ENCODE measurements at places on chromosomes 12 and 14. TPM values are rescaled to one million over a fixed set of nuclear protein-coding genes. Genes with fewer than 3 reads are reported as not detected.

PCK2 gene
- total RNA-seq: 51.5 TPM

PLA2G1B gene
- not detected for total RNA-seq

DNA sequence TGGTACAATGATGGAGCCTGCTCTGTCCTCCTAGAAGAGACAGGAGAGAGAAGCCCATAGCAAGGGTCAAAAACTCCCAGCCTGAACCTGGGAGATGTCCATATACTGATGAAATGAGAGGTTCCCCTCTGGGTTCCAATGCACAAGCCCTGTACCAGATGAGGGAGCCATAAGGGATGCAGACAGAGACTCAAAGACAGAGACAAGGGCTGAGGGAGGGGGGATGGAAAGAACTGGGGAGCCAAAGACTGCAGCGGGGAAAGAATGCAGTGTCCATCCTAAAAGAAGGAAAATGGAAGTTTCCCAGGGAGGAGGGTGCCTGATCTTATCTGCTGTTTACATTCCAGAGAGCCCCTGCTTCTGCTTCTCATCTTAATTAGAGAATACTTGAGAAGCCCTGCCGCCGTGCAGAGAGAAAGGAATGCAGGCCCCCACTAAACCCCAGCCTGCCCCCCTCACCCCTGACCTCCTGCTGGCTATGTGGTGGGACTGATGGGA lies 27.7 kb downstream of the KRT18 start:
- H3K4me1 ChIP-seq: no peaks in the 10 kb centered on the region
- no peaks in the 10 kb centered on the region for H3K36me3 ChIP-seq
- H3K4me3 ChIP-seq: no peak overlapping the region
- no peaks in the 10 kb centered on the region for H3K27me3 ChIP-seq
- no peak overlapping the region for H3K27ac ChIP-seq

GRCh38 chr14:89401241-89401640 lies 15.8 kb downstream of the FOXN3 start:
- H3K4me1 ChIP-seq: no peaks in the 10 kb centered on the region
- H3K4me3 ChIP-seq: no peak overlapping the region
- H3K27ac ChIP-seq: no peak overlapping the region

DNA sequence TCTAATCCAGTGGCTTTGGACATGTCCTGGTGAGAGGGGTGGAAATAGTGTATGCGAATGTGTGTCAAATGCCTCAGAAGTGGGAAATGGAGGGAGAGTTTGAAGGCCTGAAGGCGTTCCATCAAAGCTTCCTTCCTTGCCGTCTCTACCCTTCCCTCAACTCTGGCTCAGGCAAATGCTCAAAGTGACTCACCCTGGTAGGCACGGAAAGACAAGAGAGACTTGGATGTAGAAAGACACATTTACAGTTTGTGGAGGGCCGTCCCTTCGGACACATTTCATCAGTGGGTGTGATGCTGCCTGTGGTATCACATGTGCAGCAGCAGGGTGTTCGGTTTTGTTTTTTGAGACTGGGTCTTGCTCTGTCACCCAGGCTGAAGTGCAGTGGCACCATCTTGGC lies 36.7 kb downstream of the CHST11 start:
- H3K27me3 ChIP-seq: no peaks in the 10 kb centered on the region
- H3K36me3 ChIP-seq: no peaks in the 10 kb centered on the region
- no peak for DNase-seq
- H3K27ac ChIP-seq: peak overlapping the region; percentile 89

- H3K36me3 ChIP-seq: no peaks in the 10 kb centered on the region
- H3K27ac ChIP-seq: no peak overlapping the region
- H3K27me3 ChIP-seq: no peaks in the 10 kb centered on the region
- DNase-seq: no peak
Measured at GRCh38 chr12:3698218-3698974, 54.5 kb downstream of the CRACR2A start.

DNA sequence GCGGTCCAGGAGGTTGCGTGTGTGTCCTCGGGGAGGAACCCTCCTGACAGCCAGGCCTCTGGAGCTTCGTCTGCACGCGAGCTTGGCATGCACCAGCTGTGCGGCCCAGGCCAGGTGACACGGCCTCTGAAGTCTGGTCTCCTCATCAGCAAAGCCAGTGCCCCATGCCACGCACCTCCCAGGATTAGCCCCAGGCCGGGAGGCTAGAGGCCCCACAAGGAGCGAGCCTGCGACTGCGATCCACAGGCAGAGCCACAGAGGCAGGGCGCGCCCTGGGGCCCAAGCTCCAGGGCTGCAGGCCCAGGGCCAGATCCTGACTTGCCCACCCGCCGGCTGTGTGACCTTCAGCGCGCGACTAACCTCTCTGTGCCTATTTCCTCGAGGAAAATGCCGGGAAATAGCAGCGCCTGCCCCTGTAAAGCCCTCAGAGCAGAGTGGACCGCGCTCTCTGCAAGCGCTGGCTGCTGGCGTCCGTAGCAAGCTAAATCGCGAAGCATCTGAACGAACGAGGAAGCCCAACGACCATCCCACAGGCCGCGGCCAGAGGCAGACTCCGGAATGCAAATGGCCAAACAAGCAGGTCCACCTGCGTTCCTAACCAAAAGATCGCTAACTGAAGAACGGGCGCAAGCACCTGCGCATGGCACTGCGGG lies 492 bp upstream of the BTBD6 start:
- no peaks in the 10 kb centered on the region for H3K36me3 ChIP-seq
- peaks cover 10% of the 10 kb centered on the region for H3K4me1 ChIP-seq
- H3K4me3 ChIP-seq: peak overlapping the region; percentile 88
- H3K27me3 ChIP-seq: no peaks in the 10 kb centered on the region

DNA sequence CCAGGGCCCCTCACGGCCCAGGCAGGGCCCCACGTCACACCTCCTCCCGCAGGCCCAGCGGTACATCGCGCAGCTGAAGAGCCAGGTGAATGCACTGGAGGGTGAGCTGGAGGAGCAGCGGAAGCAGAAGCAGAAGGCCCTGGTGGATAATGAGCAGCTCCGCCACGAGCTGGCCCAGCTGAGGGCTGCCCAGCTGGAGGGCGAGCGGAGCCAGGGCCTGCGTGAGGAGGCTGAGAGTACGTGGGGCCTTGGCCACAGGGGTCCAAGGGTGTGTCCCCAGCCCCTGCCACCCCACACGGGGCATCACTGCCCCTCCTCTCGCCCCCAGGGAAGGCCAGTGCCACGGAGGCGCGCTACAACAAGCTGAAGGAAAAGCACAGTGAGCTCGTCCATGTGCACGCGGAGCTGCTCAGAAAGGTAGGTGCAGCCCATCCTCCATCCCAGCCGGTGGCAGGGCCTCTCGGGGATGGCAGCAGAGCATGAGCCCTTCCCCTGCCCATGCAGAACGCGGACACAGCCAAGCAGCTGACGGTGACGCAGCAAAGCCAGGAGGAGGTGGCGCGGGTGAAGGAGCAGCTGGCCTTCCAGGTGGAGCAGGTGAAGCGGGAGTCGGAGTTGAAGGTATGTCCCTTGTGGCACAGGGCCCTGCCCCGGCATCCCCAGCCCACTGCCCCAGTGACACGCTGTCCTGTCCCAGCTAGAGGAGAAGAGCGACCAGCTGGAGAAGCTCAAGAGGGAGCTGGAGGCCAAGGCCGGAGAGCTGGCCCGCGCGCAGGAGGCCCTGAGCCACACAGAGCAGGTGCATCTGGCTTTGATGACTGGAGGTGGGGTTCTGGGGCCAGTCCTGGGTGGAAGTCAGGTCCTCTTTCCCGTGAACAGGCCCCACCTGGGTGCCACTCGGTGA lies 20.9 kb downstream of the HIP1R start:
- no peak overlapping the region for H3K27ac ChIP-seq
- no peak overlapping the region for H3K4me3 ChIP-seq
- no peaks in the 10 kb centered on the region for H3K36me3 ChIP-seq
- DNase-seq: no peak
- no peaks in the 10 kb centered on the region for H3K27me3 ChIP-seq
- H3K4me1 ChIP-seq: peaks cover 14% of the 10 kb centered on the region

DNA sequence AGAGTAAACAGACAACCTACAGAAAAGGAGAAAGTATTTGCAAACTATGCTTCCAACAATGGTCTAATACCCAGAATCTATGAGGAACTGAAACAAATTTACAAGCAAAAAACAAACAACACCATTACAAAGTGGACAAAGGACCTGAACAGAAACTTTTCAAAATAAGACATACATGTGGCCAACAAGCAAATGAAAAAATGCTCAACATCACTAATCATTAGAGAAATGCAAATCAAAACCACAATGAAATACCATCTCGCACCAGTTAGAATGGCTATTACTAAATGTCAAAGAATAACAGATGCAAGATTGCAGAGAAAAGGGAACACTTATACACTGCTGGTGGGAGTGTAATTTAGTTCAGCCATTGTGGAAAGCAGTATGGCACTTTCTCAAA lies 125.8 kb downstream of the C12orf42 start:
- H3K4me3 ChIP-seq: no peak overlapping the region
- DNase-seq: no peak

GRCh38 chr14:105135700-105136395 lies 32.7 kb downstream of the JAG2 start:
- H3K27me3 ChIP-seq: no peaks in the 10 kb centered on the region
- no peaks in the 10 kb centered on the region for H3K4me1 ChIP-seq
- no peak overlapping the region for H3K27ac ChIP-seq
- no peaks in the 10 kb centered on the region for H3K36me3 ChIP-seq
- no peak overlapping the region for H3K4me3 ChIP-seq

DNA sequence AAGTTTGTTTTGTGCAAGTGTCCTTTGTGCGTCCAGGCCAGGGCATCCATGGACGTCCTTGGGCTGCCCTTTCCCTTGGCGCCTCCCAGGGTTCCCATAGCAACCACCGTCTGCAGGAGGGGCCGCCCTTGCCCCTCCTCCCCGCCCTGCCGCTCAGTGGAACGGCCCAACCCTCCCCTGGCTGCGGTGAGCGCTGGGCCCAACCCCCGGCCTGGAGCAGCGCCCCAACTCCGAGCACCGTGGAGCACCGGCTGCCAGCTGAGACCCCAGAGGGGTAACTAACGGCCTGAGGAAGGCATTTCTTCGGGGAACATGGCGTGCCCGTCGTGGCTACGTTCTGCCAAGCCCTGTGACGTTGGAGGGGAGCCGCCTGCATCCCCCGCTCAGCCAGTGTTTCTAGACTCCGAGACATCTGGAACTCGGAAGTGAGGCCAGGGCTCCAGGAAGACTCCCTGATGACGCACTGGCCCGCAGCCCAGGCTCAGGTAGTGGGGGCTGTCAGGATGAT lies 5.3 kb upstream of the ACACB start:
- H3K36me3 ChIP-seq: no peaks in the 10 kb centered on the region
- peak; percentile 81 for DNase-seq
- peak overlapping the region; percentile 92 for H3K27ac ChIP-seq
- H3K27me3 ChIP-seq: no peaks in the 10 kb centered on the region
- H3K4me1 ChIP-seq: peaks cover 11% of the 10 kb centered on the region

- no peak overlapping the region for H3K27ac ChIP-seq
- DNase-seq: no peak
- H3K4me3 ChIP-seq: no peak overlapping the region
- no peaks in the 10 kb centered on the region for H3K36me3 ChIP-seq
Measured at GRCh38 chr12:121719926-121720414, 7.4 kb downstream of the TMEM120B start.

DNA sequence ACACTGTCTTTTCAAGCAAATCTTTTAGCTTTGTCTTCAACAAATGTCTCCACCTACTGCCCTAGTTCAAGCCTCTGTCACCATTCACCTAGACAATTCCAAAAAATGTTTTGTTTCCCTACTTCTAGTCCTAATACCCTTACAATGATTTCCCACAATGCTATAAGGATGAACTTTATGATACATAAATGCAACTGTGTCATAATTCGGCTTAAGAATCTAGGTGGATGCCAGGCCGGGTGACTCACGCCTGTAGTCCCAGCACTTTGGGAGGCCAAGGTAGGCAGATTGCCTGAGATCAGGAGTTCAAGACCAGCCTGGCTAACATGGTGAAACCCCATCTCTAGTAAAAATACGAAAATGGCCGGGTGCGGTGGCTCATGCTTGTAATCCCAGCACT lies 20.7 kb upstream of the CREBL2 start:
- no peaks in the 10 kb centered on the region for H3K27me3 ChIP-seq
- no peak overlapping the region for H3K27ac ChIP-seq
- no peak for DNase-seq
- H3K4me1 ChIP-seq: no peaks in the 10 kb centered on the region
